OCI-M1 (cell line): ENCODE measurements at places on chromosomes 12 and 14.

- no peak for DNase-seq
Measured at GRCh38 chr14:49994951-49995561, 102.2 kb downstream of the ARF6 start.

DNA sequence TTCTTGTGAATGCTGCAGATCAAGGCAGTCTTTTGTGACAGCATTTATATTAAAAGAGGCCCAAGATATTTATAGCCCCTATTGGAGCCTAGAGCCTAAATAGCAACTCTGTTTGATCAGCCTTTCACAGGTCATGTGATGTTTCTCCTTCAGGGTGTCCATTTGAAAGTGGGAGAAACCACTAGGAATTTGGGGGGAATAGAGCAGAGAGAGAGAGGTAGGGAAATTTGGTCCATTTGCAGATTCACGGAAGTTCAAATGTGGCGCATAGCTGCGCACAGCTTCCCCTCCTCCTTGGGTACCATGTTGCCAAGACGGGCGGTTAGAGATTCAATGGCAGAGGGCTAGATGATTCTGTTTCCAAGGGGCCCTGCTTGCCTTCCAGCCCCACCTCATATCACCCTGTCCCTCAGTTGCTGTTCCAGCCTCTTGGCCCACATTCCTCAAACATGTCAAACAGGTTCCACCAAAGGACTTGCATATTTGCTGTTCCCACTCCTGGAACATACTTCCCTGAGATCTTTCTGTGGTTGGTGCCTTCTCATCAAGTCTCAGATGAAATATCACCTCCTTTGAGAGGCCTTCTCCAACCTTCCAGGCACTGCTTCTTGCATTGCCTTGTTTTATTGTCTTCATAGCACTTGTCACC lies 220.8 kb downstream of the CHST11 start:
- no peak for DNase-seq

GRCh38 chr12:6647083-6647604 lies at the start of gene ACRBP:
Gene ACRBP, minus strand, starts transcription at chr12:6647432. Its CDS starts 66 bp downstream, at chr12:6647366.
- peak; percentile 57 for DNase-seq

- no peak for DNase-seq
Measured at GRCh38 chr14:97851428-97851995, 1054.3 kb downstream of the VRK1 start.

GRCh38 chr14:63362389-63362819 lies 43.7 kb upstream of the GPHB5 start:
- DNase-seq, result no peak
